ENCODE measurements at places on chromosomes 1 and 21. TPM values are rescaled to one million over a fixed set of nuclear protein-coding genes. Genes with fewer than 3 reads are reported as not detected.
A peak's percentile ranks its signal among the peaks of the same experiment; 100 is the strongest.

DNA sequence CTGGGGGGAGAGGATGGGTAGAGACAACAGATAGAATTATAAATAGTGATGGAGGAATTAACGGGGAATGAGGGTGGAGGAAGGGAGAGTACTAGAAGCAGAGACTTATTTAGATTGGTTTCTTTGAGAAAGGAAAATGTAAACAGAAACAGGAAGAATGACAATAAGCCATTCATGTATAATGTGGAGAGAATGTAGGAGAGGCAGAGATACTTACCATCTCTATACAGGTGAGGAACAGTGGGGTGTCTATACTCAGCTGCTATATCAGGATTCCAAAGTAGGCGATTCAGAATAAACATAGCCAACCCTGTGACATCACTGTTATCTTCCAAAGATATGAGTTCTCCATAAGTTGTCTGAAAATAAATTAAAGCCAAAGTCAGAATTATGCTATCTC lies 16.8 kb downstream of the ASPM start:
- DNase-seq = no peak

GRCh38 chr1:206808615-206809014 lies 36.3 kb upstream of the IL10 start:
- DNase-seq = peak; percentile 50

- no peak for DNase-seq
Measured at GRCh38 chr1:175062339-175062738, 5.3 kb upstream of the TNN start.

DNA sequence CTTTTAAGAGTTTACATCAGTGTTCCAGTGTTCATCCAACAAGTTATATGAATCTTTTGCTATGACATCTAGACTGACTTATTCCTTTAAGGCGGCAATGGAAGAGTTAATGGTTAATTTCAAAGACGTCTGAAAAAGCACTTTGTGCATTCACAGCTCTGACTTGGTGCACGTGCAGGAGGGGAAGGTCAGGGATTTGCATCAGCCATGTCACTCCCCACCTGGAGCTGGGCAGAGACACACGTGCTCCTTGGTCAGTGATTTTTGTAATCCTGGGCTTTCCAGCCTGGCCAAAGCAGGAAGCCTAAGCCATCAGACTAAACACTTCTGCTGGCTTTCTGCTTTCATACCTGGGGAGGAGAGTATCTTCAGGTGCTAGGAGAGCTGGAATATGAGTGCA lies 96.3 kb downstream of the ST3GAL3 start:
- DNase-seq = no peak

GRCh38 chr21:33939226-33939625 lies 23.6 kb upstream of the ATP5PO start:
- no peak for DNase-seq

DNA sequence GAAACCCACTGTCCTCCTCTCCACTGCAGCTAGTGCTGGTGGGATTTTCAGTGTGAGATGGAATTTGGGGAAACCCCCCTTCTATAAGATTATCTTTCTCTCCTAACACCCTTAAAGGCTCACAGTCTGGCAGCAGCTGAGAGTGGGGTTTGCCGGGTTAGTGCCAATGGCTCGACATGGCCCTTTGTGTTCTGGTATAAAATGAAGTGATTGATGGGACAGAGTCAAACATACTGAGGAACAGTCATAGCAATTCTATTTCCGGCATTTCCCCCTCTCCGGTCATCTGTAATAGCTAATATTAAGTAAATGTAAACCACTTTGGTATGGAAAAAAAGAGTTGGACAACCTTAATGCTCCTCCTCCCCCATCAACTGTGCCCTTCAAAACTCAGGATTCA lies 37.6 kb downstream of the TFF3 start:
- no peak for DNase-seq

DNA sequence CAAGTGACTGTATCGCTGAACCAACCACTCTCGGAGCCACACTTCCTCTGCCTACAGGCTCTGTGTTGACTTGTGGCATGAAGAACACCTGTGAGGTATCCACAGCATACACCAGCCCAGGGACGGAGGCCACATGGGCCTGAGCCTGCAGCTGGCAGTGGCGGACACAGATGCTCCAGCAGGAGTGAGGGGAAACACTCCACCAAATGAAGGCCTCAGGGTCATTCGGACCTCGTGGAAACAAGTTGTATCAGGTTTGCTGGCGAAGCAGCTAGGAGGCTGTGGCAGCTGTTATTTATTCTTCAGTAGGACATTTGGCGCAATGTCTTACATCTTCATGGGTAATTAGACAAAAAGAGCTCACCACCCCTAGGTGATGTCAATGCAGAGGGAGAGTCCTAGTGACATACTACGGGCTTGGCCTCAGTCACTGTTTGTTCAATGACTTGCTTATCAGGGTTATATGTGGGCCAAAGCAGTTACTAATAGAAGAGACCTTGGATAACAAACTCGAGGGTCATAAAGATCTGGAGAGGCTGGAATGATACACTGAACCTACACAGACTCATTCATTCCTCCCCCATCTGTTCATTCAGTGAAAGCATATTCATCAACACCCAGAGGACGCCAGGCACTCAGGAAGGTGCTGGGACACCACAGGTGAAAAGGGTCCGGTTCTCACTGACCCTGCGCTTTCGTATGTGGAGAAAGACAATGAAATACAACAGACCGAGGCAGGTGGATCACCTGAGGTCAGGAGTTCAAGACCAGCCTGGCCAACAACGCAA lies 11.6 kb upstream of the ETS2 start:
- DNase-seq = no peak

KCNJ15 gene
- total RNA-seq = 7.8 TPM

CFAP74 gene
- not detected for total RNA-seq

Measured in HT1080 (cell line).